ENCODE measurements at places on chromosomes 6 and 20.
A peak's percentile ranks its signal among the peaks of the same experiment; 100 is the strongest.

DNA sequence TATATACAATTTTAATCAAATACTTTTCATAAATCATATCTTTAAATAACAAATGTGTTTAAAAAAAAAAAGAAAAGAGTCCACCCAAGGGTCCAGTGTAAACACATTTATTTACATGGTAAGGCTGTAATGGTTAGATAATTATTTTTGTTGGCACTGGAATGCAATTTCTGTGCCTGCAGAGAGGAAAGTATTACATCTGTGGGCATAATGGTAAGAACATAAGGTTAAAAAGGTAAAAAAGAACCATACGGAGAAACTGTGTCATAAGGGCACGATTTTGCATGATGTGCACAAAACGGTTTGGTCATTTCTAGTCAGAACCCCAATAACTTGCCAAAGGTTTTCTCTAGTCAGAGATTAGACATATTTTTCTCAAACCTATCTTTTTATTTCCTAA, 54.3 kb downstream of the RWDD2A start:
- DNase-seq, result peak; percentile 9

GRCh38 chr6:16804546-16805242, 43.4 kb upstream of the ATXN1 start:
- no peak for DNase-seq

DNA sequence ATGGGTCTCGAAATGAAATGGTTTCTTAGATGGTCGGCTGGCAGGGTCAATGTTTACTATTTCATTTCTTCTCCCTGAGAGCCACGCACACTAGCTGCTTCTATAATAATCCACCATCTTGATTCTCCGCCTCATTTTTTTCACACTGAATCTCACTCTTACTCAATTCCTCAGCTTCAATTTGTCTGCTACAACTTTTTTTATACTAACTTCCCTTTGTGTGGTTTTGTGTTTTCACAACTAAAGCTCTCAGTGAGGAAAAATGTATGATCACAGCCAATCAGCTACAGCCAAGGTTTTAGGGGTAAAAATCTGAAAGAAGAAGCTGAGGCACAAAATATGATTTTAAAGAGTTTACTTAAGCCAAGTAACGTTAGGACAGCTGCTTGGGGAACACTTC, 1309.4 kb downstream of the EPHA7 start:
- no peak for DNase-seq

DNA sequence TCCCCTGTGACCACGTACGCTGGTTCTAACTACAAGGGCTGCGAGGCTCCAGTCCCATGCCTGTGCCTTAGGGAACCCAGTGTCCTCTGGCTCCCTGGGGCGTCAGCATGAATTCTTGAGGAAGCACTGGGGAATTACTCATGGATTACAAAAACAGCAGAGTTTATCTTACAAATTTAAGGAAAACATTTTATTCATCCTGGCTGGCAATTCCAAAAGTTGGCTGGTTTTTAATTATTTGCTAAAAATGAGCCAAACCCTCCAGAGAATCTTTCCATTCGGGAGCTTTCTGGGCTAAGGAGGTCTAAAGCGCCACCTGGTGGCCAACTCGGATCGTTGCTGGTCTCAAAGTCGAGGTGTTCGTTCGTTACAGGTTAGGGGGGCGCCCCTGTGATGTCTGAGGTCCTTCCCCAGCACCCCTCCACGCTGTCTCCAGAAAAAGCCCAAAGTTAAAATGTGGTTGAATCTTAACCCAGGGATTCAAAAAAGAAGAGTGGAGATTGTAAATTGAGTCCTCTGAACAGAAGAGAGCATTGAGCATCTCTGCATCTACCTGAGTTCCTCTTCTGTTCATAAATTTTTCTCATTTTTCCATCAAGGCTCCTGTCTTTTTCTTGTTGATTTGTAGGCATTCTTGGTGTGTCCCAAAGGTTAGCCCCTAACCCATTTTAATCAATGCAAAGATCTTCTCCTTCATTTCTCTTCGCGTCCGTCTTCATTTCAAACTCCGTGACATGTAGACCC, 99.4 kb downstream of the BFSP1 start:
- DNase-seq, result peak; percentile 59

GRCh38 chr6:16519265-16520242, 241.7 kb downstream of the ATXN1 start:
- peak; percentile 76 for DNase-seq

DNA sequence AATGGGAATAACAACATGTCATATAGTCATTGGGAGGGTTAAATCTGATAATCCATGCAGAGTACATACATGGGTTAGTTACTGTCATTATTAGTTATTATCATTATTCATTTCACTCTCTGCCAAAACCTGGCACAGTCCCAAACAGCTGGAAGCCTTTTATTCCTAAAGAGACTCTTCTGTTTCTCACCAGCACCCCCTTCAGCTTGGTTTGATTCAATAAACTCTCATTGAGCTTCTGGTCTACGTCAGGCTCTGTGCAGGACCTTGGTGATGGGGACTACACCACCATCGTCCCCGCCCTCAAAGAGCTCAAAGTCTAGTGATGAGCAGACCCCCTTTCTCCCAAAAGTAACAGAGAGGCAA, 2.3 kb downstream of the KCNK15 start:
- DNase-seq, result peak; percentile 75
